Stimulated activated effector memory CD8-positive, alpha-beta T cell treated with anti-CD3 and anti-CD28 coated beads, Interleukin-12 subunit alpha, Interleukin-12 subunit beta, amount 100 ng/mL, for 72 hours (primary cell): ENCODE measurements at places on chromosomes 3 and 15.

DNA sequence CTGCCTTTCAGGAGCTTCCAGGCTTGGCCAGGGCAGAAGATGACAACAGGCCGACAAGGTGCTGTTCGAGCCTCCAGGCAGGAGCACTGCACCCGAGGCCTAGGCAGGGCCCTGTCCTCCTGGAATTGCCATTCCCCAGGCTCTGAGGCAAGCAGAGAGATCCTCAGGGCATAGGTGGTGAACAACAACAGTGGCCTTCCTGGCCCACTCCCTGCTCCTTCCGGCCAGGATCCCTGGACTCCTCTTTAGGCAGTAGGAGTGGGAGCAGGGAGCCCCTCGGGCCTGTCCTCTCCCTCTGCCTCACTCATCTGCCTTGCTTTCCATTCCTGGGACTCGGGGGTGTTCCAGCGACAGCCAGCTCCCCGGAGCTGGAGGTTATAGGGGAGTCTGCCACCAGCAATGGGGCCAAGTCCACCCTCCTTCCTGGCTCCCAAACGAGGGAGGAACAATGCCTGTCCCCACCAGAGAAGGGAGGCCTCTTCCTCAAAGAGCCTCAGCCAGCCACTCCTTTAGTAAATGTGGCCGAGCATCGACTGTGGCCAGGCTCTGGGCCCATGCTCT, 135.0 kb downstream of the NUP210 start:
- DNase-seq: no peak

DNA sequence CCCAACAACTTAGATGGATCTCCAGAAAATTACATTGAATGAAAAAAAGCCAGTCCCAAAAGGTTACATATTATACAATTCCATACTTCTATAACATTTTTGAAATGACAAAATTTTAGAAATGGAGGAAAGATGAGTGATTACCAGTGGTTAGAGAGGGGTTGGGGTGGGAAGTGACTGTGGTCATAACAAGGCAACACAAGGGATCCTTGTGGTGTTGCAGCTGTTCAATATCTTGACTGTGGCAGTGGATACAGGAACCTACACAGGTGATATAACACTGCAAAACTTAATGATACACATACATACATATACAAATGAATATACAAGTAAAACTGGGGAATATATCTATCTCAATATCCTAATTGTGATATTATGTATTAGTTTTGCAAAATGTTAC, 9.6 kb downstream of the GOLGB1 start:
- DNase-seq: no peak

- no peak for DNase-seq
Measured at GRCh38 chr3:43675593-43675992, 15.1 kb upstream of the ABHD5 start.

DNA sequence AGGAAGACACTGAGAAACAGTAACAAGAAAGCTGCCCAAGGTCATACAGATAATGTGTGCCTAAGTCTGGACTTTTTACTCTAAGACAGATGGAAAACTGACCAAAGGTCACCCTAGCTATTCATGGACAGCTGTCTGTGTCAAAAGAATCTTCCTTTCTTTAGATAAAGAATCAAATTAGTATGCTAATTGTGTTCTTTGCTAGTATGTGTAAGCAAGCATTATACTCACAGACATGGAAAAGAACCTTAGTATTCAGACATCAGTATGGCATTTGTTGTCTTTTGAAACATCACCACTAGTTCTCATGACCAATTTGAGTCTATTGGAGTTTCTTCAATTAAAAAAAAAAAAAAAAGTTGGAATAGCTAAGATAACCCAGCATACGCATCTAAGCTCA, 91.8 kb upstream of the SOX2 start:
- DNase-seq: no peak

GRCh38 chr3:150110097-150110496, 139.4 kb upstream of the PFN2 start:
- no peak for DNase-seq

DNA sequence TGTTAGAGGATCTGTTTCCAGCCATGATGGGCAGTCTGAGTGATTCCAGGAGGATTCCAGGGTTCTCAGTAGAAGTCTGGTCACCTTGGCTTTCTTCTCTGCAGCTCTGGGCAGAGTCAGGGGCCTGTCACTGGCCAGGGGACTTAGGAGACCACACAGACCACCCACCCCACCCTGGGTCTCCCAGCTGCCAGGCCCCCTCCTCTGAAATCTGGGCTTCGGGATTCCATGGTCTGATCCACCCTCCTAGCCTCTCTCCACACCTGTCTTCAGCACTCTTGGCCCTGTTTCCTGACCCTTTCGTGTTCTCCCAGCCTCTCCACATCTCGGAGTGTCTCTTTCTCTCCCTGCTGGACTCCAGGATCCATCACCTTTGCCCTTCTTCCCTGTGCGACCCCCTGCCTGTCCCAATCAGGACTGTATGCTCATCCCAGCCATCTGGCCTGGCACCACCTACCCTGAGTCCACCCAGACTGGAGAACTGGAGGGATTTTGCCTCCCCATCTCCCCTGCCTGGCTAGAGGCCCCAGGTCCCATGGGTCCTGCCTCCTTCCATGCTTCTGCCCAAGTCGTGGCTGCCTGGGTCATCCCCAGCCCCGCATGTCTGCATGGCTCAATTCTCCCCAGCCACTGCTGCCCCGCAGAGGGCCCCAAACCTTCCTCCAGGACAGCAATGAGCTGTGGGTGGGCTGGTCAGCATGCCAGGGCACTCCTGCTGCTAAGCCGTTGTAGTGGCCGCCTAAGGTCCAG, 34.3 kb downstream of the GOLGA6L10 start:
- DNase-seq: no peak

GRCh38 chr3:162052636-162053035, 556.0 kb downstream of the OTOL1 start:
- DNase-seq: no peak

DNA sequence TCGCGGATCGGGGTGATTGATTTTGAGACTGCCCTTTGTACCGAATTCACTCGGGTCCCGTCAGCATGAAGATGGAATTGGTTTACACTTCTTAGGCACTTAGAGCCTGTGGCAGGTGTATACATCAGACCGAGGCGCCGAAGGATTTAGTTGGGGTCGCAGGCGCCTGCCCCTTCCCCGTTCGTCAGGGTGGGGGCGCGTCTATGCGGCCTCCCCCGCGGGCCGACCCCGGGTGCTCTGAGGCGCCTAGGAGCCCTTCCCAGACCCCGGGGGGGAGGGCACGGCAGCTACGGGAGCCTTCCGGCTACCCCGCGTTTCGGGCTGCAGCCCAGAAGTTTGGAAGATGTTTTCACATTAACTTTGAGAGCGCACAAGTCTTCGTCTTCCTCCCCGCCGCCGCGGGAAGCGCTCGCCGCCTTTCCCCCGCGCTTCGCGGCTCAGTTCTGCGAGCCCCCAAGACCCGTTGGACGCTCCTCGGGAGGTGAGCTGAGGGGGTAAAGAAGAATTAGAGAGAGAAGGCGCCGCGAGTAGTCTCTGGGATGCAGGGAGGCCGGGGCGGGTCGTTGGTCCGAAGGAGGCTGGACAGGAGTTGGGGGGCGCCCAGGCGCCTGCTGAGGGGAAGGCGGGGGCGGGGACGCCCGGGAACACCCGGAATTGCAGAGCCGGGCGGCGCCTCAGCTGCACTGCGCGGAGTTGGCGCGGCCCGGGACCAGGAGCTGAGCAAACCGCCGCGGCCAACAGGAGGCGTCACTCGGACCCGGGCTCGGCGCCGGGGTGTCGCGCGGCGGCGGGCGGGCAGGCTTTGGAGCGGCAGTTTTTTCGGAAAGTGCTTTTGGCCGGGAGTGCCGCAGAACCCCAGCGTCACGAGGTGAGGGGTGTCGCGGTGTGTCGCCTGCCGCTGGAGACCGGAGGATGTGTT, 780 bp downstream of the TIPARP start:
- peak; percentile 80 for DNase-seq

GRCh38 chr3:30673425-30674341, 67.3 kb downstream of the TGFBR2 start:
- DNase-seq: no peak

DNA sequence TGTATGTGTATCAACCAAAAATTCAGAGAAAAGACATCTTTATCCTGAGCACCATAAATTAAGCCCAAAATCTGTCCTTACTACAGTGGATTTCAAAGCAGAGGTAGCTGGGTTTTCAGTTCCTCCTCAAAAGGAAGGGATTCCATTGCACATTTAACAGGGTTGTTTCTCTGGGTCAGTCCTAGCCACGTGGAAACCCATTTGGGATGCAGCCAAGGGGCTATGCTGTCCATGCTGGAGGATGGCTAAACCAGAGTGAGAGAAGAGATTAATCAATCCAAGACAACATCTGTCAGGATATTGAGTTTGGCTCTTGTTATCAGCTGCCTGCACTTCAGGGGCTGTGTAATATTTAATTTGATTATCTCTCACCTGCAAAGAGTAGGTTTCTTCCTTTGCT, 28.1 kb downstream of the LSAMP start:
- no peak for DNase-seq

DNA sequence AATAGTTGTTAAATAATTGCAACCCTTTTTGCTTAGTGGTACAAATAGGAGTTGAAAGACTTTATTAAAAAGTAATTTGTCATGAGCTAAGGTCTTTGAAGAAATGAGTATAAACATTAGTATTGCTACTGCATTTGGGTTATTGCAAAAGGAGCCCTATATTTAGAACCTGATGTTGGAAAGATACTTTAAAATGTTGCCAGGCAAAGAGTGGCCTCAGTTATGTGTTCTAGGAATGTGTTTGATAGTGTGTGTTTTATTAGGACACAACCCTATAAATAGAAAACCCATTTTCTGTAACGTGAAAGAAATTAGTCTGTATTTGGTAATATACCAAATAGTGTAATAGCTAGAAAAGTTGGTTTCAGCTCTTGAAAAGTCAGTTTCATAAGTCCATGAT, 10.7 kb downstream of the VPS8 start:
- DNase-seq: no peak

DNA sequence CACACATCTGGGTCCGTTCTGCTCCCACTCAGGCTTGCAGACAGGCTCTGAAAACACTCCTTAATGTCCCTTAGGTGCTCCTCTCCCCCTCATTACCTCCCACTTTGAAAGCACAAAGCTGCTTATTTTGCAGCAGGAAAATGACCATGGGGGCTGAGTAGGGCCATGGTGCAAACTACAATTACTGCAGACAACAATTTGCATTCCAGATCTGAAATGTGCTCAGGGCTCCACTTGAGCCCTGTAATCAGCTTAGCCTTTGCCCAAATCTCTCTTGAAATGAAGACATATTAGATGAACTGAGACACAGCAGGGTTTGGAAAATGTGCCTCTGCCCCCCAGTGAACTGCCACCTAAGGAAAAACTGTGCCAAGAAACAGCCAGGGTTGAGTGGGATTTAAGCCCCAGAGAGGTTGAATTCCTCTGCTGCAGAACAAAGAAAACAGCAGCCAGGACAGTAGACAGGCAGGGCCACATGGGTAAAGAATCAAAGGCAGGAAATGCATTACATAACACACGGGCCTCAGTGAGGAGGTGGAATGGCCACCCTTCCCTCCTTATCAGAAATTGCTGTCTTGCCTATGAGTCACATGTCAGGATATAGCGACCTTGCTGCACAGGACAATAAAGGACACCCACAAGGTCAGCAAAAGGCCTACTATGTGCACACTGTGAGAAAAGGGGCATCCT, 126.8 kb upstream of the ARHGEF3 start:
- no peak for DNase-seq

GRCh38 chr3:132317229-132317948, at the start of gene ACP3:
ACP3 (plus strand) TSS chr3:132317407; CDS start chr3:132317457, 50 bp downstream.
- DNase-seq: no peak

DNA sequence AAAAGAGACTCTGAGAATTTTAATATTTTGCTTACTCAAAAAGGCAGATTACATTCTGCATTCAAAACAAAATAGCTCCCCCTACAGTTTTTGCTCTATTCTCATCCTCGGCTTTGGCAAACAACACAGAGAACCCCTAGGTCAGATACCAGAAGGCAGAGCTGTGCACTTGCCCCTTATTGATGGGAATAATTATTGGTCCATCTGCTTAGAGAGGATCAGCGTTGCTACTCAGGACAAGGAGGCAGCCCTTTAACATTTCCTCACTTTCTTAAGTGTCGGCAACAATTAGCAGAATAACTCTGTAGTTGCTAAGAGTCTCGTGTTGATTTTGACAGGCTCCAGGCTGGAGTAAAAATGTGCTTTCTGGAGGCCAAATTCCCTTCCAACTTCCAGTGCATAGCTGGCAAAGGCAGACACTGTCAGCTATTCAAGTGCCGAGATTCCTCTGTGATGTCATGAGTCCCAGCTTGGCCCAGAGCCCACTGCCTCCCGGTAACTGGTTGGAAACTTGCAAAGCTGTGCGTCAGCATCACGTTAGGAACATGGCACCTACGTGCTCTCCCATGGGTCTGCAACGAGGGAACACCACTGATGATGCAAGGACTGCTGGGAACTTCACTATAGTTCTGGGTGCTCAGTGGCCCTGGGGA, 482.7 kb upstream of the ADAMTS9 start:
- DNase-seq: no peak

- DNase-seq: no peak
Measured at GRCh38 chr3:162491952-162492351, 995.3 kb downstream of the OTOL1 start.

DNA sequence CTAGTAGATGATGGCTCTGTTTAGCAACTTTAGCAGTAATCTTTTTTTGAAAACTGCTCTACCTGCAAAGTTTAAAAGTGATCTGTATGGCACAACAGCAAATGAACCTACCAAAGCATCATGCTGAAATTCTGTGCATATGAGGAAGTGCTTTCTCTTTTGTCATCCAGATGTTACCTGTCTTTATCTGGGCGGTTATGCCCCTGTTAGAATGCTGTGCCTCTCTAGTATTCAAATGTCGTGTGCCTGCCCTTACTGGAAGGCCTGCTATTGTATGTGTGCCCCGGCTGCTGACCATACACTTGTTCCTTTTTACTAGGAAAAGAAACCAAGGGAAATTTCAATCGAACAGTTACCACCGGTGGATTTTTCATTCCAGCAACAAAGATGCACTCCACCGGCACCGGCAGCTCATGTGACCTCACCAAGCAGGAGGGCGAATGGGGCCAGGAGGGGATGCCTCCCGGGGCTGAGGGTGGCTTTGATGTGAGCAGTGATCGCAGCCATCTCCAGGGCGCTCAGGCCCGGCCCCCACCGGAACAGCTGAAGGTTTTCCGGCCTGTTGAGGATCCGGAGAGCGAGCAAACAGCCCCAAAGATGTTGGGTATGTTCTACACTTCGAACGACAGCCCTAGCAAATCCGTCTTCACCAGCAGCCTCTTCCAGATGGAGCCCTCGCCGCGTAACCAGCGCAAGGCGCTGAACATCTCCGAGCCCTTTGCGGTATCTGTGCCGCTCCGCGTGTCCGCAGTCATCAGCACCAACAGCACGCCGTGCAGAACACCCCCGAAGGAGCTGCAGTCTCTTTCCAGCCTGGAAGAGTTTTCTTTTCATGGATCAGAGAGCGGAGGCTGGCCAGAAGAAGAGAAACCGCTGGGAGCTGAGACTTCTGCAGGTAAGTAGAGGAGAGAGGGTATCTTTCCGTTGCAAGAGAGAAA, 61.6 kb downstream of the TMEM39A start:
- DNase-seq: no peak

DNA sequence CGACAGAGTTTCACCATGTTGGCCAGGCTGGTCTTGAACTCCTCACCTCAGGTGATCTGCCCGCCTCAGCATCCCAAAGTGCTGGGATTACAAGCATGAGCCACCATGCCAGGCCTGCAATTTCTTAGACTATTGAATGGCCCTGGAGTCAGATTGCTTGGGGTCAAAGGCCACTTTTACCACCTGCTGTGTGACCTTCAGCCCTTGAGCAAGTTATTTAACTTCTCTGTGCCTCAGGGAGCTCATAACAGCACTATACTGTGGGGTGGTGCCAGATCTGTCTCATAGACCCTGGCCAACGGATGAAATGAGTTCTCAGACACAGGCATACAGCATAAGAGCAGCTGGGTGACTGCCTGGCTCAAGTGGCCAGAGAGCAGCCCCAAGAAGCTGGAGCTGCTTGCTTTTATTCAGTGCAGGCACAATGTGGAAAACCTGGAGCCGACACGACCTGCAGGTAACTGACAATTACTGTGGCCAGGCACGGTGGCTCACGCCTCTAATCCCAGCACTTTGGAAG, 44.9 kb upstream of the FURIN start:
- DNase-seq: no peak
